ENCODE measurements at places on chromosomes 7 and 10.

GRCh38 chr10:102641402-102641801 is 2.9 kb upstream of the TRIM8 start:
- no peak for DNase-seq
- peaks cover 6% of the 10 kb centered on the region for H3K4me1 ChIP-seq
- H3K36me3 ChIP-seq: peaks cover 5% of the 10 kb centered on the region
- H3K27ac ChIP-seq: peak overlapping the region; percentile 98
- H3K4me3 ChIP-seq: peak overlapping the region; percentile 85

- no peaks in the 10 kb centered on the region for H3K27me3 ChIP-seq
- no peaks in the 10 kb centered on the region for H3K36me3 ChIP-seq
- no peak overlapping the region for H3K4me3 ChIP-seq
These were observed 159.2 kb downstream of the RGS10 start for GRCh38 chr10:119383174-119383856.

GRCh38 chr10:58027426-58027825 is 240.3 kb downstream of the IPMK start:
- no peaks in the 10 kb centered on the region for H3K27me3 ChIP-seq
- no peaks in the 10 kb centered on the region for H3K4me1 ChIP-seq
- no peak for DNase-seq
- H3K4me3 ChIP-seq: no peak overlapping the region
- no peaks in the 10 kb centered on the region for H3K36me3 ChIP-seq
- no peak overlapping the region for H3K27ac ChIP-seq

GRCh38 chr10:131024259-131025131 is 287.0 kb downstream of the TCERG1L start:
- no peak overlapping the region for H3K27ac ChIP-seq
- no peaks in the 10 kb centered on the region for H3K36me3 ChIP-seq
- DNase-seq: no peak

GRCh38 chr10:70198696-70199466 is 28.6 kb upstream of the SAR1A start:
- H3K4me3 ChIP-seq: no peak overlapping the region
- no peak for DNase-seq
- H3K27ac ChIP-seq: no peak overlapping the region
- peaks cover 11% of the 10 kb centered on the region for H3K4me1 ChIP-seq
- H3K36me3 ChIP-seq: no peaks in the 10 kb centered on the region
- no peaks in the 10 kb centered on the region for H3K27me3 ChIP-seq

- DNase-seq: no peak
- no peaks in the 10 kb centered on the region for H3K36me3 ChIP-seq
- no peaks in the 10 kb centered on the region for H3K4me1 ChIP-seq
- H3K4me3 ChIP-seq: no peak overlapping the region
- no peak overlapping the region for H3K27ac ChIP-seq
These were observed 214.8 kb downstream of the CAMK1D start for GRCh38 chr10:12564173-12564572.

DNA sequence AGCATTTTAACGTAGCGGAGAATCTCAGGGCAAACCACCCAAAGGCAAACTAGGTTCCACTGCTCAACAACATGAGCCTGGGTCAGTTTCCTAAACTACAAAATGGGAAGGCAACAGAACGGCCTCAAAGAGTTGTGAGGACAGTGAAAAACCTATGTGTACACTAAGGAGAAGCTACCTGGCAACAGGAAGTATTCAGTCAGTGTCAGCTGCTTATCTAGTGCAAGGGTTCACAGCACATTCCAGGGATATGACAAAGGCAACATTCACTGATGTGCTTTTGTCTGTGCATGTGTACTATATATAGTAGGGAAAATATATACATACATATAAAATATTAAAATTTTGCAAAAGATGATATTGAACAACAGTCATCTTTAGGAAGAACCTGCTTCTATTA is 17.2 kb downstream of the NUDCD3 start:
- no peaks in the 10 kb centered on the region for H3K27me3 ChIP-seq
- H3K4me1 ChIP-seq: peaks cover 21% of the 10 kb centered on the region
- no peak overlapping the region for H3K4me3 ChIP-seq

DNA sequence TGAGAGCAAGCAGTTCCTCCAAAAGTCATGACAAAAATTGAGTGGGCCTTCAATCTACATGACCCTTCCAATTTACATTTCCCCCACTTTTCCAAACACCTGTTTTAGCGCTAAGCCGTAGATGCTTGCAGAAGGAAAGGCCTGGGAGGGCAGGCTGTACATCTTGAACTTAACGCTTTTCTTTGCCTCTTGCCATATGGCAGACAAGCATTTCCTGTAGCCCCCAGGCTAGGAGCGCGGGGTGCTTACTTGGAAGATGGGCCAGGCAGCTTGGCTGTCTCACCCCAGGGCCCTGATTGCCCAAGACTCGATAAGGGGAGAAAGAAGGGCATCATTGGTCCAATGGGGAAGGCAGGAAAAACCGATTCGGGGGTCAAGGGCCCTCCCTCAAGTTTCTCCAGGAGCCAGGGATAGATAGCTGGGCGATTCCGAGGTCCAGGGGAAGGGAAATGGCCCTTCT is 1.8 kb downstream of the HOXA10 start:
- H3K27me3 ChIP-seq: peaks cover 71% of the 10 kb centered on the region
- no peak overlapping the region for H3K4me3 ChIP-seq
- peaks cover 25% of the 10 kb centered on the region for H3K4me1 ChIP-seq
- DNase-seq: no peak
- no peaks in the 10 kb centered on the region for H3K36me3 ChIP-seq
- no peak overlapping the region for H3K27ac ChIP-seq

- no peaks in the 10 kb centered on the region for H3K27me3 ChIP-seq
- H3K4me1 ChIP-seq: no peaks in the 10 kb centered on the region
- no peak for DNase-seq
- no peak overlapping the region for H3K4me3 ChIP-seq
- H3K27ac ChIP-seq: no peak overlapping the region
- no peaks in the 10 kb centered on the region for H3K36me3 ChIP-seq
These were observed 10.6 kb upstream of the ENTPD7 start for GRCh38 chr10:99648717-99649116.

All from naive thymus-derived CD4-positive, alpha-beta T cell (primary cell).